ENCODE measurements at places on chromosomes 11 and 22.

DNA sequence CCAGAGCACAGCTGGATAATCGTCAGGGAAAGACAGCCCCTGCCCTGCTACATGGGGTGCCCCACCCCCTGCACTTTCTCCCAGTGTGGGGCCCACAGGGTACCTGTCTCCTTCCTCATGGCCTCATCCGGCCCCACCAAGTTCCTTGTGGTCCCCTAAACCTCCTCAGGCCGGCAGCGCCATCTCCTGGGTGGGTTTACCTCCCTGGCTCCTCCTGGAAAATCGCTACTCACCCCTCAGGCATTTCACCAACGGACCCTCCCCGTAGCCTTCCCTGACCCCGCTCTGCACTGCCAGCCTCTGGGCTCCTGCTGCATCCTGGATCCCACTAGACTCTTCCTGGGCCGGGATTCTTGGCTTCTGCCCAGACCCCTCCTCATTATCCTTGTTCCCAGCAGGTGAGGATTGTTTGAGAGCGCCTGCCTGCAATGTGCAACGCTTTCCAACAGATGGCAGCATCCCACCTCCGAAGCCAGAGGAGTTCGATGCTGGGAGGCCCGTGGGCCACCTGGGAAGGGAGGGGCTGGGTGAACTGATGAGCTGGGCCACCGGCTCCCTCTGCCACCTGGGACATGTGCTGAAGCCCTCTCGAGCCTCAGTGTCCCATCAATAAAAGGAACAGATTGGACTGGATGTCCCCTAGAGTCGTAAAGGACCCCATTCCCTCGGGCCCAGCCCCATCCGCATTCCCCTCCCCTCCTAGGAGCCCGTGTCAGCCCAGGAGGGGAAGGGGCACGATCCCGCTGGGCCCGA is 44.2 kb upstream of the TTLL12 start:
- DNase-seq = peak; percentile 31

- DNase-seq = no peak
These were observed 163.1 kb downstream of the ETS1 start for GRCh38 chr11:128424271-128424711.

GRCh38 chr11:44868455-44869421 is 81.9 kb downstream of the TP53I11 start:
- DNase-seq = no peak

- DNase-seq = no peak
These were observed 14.2 kb upstream of the CCDC89 start for GRCh38 chr11:85699957-85700741.

DNA sequence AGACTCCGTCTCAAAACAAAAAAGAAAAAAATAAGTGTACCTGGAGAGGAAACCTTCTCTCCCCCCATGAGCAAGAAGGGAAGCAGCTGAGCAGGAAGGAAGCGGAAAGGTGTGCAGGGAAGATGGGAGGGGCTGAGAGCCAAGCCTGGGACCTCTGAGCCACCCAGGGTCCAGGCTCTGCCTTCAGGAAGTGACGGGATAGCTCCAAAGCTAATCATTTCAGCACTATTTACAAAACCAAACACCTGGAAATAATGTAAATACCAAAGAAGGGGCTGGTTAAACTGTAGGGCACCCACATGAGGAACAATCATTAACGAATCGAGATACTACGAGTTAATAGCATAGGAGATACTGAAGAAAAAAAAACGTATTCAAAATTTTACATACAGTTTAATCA is 27.9 kb downstream of the ARRB1 start:
- DNase-seq = no peak

Measured in omental fat pad (tissue), 4 donors.